T-cell (primary cell): ENCODE measurements at places on chromosomes 2 and 18.
A peak's percentile ranks its signal among the peaks of the same experiment; 100 is the strongest.

GRCh38 chr18:42201137-42201536 is 246.1 kb downstream of the PIK3C3 start:
- DNase-seq = no peak
- no peak overlapping the region for H3K27ac ChIP-seq
- no peak overlapping the region for H3K4me3 ChIP-seq
- H3K4me1 ChIP-seq = no peaks in the 10 kb centered on the region
- H3K27me3 ChIP-seq = no peaks in the 10 kb centered on the region

GRCh38 chr2:134250840-134251461 is 2.9 kb upstream of the MGAT5 start:
- DNase-seq = no peak
- H3K36me3 ChIP-seq = peaks cover 12% of the 10 kb centered on the region
- H3K27me3 ChIP-seq = no peaks in the 10 kb centered on the region
- H3K4me1 ChIP-seq = peaks cover 76% of the 10 kb centered on the region
- no peak overlapping the region for H3K4me3 ChIP-seq

- H3K36me3 ChIP-seq = no peaks in the 10 kb centered on the region
- H3K4me1 ChIP-seq = peaks cover 10% of the 10 kb centered on the region
- H3K4me3 ChIP-seq = no peak overlapping the region
- no peak for DNase-seq
- H3K27ac ChIP-seq = no peak overlapping the region
Measured at GRCh38 chr18:5972298-5972697, 77.0 kb upstream of the TMEM200C start.

DNA sequence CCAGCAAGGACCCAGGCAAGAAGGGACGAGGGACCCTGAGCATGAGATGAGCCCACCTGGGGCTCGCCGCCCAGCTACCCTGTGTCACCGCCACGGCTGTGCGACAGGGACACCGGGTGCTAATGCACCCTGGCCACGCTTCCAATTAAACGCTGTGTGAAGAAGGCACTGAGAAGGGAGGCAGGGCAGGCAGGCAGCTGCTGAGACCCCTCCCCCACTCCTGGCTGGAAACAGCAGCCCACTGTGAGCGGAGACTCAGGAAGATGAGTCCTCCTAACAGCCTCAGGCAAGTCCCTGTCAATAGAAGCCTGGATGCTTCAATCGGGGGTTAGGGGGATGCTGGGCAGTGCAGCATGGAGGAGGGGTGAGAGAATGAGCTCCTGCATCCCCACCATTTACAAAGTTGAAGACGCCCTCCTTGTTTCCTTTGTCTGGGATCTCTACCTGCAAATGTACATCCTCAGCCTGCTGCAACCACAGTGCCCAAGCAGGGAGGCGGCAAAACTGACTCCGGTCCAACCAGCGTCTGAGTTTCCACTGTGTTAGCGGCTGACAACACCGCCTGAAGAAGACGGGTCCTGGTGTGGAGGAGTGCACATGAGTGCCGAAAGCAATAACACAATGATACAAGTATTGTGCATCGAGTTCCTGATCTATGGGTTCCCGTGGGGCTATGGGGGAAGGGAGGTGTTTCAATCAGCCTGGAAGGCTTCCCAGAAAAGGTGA is 12.8 kb downstream of the TMEM163 start:
- H3K36me3 ChIP-seq = no peaks in the 10 kb centered on the region
- no peak overlapping the region for H3K4me3 ChIP-seq
- H3K4me1 ChIP-seq = peaks cover 10% of the 10 kb centered on the region
- H3K27ac ChIP-seq = no peak overlapping the region
- H3K27me3 ChIP-seq = peaks cover 25% of the 10 kb centered on the region
- DNase-seq = no peak

DNA sequence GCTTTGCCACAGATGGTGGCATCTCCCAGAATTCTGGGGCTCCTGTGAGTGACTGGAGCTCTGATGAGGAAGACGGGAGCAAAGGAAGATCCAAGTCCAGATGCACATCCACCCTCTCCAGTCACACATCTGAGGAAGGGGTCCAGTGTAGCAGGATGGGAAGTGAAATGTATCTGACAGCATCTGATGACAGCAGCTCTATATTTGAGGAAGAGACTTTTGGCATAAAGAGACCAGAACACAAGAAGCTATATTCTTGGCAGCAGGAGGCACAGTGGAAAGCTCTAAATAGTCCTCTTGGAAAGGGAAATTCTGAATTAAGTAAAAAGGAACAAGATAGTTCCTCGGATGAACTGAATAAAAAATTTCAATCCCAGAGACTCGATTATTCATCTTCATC is 23.5 kb upstream of the C1GALT1C1L start:
- DNase-seq = no peak
- H3K27me3 ChIP-seq = no peaks in the 10 kb centered on the region
- H3K4me1 ChIP-seq = no peaks in the 10 kb centered on the region
- no peak overlapping the region for H3K4me3 ChIP-seq

DNA sequence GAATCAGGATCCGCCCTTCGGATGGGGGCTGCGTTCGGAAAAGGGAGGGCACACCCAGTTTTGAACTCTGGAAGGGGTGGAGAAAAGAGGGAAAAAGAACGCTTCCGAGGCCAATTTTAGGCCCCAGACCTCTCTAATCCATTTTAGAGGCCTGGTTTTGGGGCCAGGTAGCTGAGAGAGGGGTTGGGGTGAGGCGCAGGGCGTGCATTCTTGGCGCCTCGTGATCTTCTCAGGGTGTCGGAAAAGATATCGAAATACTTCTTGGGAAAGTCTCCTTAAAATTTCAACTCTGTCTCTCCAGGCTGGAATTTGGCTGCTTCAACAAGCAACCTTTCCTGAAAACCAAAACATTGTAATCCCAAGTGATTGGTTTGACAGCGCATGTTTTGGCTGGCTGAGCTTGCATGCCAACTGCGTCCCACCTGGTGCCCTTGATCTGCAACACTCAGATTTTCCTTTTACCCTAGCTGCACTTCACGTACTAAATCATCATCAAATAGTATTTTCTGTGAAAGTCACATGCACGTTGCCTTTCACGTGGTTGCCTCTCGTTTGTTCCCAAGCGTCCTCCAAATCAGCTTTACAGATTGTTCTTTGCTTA is 864 bp upstream of the XPO1 start:
- H3K4me3 ChIP-seq = peak overlapping the region; percentile 61
- H3K27ac ChIP-seq = peak overlapping the region; percentile 95
- H3K4me1 ChIP-seq = peaks cover 26% of the 10 kb centered on the region
- no peaks in the 10 kb centered on the region for H3K27me3 ChIP-seq
- DNase-seq = peak; percentile 15

- H3K36me3 ChIP-seq = no peaks in the 10 kb centered on the region
- H3K27me3 ChIP-seq = no peaks in the 10 kb centered on the region
- no peak overlapping the region for H3K4me3 ChIP-seq
- no peak overlapping the region for H3K27ac ChIP-seq
Measured at GRCh38 chr18:6487968-6488367, 73.3 kb upstream of the L3MBTL4 start.
